ENCODE measurements at places on chromosomes 7 and 10.

DNA sequence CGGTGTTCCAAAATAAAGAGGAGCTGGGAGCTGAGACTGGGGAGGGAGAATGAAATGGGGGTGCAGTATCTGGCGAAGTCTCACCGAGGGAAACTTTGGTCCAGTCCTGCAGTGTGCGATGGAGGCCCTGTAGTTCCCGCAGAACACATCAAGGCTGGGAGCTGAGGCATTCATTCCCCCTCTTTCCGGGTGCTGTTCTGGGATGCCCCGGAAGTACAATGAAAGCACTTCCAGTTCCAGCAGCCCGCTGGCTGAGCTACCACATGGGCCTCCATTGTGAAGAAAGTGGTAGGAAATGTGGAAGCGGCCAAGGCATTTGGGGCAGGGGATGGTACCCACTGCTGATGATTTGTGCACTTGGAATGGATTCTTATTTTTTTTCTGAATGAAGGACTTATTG is 560.7 kb downstream of the GLRX3 start:
- no peak for DNase-seq

GRCh38 chr10:72072046-72072445 is 16.3 kb downstream of the SPOCK2 start:
- DNase-seq: no peak

- no peak for DNase-seq
Measured at GRCh38 chr7:36079446-36080025, 73.5 kb upstream of the EEPD1 start.

DNA sequence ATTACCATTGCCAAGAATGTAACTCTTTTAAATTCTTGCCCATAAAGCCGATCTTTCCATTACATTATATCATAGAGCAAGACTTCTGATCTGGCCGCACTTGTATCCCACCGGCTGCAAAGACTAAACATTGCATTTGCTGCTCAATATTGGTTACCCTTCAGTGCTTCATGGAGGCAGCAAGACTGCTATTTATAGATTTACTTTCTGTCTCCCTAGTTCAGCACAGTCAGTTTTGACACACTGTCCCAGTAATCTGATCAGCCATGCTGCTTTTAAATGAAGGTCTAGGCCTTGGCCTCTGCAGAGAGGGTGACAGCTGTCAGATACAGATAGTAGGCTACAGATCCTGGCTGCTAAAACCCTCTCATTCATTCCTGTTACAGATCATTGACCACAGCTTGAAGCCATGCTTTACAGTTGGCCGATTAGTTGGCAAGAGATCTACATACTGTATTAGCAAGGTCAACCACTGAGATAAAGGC is 562.6 kb upstream of the GALNT17 start:
- no peak for DNase-seq

DNA sequence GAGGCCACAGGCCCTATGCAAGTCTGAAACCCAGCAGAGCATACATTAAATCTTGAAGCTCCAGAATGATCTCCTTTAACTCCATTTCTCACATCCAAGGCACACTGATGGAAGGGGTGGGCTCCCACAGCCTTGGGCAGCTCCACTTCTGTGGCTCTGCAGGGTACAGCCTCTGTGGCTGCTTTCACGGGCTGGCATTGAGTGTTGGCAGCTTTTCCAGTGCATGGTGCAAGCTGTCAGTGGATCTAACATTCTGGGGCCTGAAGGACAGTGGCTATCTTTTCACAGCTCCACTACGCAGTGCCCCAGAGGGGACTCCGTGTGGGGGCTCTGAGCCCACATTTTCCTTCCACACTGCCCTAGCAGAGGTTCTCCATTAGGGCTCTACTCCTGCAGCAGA is 265.7 kb upstream of the MAGI2 start:
- no peak for DNase-seq

- no peak for DNase-seq
Measured at GRCh38 chr7:105831824-105832535, 44.4 kb downstream of the ATXN7L1 start.

- no peak for DNase-seq
Measured at GRCh38 chr10:14623931-14624330, 150.8 kb downstream of the FAM107B start.

GRCh38 chr7:7434329-7434728 is 101.3 kb downstream of the COL28A1 start:
- no peak for DNase-seq

DNA sequence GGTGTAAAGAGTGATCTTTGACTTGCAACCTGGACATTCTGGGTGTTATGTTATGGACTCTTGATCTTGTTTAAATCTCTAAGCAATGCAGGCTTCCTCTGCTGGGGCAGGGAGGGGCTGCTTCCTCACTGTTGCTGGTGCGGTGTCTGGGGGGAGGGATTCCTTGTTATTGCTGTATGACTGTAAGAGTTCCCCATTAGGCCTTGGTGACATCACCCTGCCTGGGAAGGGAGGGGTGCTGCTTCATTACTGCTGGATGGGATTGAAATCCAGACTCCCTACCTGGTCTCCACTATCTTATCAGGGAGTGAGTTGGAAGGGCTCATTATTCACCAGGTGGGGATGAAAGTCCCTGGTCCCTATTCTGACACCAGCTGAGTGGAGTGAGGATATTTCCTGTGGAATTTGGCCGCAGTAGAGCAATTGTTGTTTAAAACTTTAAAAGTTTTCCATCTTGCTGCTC is 8.8 kb downstream of the OGDH start:
- DNase-seq: no peak

Measured in SJSA1 (cell line).